NCI-H1417 treated with DMSO at 0.1 percent for 48 hours (cell line): ENCODE measurements at places on chromosomes 1 and 21.

DNA sequence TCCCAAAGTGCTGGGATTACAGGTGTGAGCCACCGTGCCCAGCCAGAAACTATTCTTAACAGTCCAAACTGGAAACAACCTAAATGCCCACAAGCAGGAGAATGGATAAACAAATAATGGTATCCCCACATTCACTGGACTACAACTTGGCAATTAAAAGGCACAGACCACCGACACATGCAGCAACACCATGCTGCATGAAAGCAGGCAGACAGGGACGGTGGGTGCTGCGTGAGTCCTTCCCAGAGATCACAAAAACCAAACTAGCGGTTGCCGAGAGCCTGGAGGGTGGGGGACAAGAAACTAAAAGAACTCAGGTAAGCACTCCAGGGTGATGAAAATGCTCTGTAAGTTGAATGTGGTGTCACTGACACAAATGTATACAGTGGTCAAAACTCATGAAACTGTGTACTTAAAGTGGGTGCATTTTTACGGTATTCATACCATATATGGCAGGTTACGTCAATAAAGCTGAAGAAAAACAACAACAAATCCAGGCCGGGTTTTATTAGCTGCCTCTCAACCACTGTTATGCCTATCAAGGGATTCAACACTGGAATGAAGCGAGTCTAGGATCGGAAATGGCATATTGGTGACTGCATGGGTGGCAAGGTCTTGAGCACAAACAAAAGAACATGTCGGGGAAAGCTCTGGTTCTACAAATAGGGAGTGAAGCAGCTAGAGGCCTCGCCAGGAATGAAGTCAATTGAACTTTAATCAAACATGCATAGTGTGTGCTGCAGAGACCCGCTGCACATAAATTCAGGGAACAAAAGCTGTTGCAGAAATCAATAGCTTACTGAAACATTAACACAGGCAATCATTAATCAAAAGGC lies 52.4 kb downstream of the SLC45A1 start:
- DNase-seq: peak; percentile 84

DNA sequence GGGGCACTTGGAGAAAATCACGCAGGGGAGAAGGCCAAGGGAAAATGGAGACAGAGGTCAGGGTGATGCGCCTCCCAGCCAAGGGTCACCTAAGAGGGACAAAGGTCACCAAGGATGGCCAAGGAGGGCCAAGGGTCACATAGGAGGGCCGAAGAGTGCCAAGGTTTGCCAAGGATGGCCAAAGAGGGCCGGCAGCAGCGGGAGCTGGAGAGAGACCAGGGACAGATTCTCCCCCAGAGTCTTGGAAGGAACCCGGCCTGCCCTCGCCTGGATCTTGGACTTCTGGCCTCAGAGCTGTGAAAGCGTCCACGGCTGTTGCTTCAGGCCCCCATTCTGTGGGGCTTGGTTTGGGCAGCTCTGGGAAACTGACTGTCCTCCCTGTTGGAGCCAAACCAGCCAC lies 25.6 kb upstream of the ARHGEF16 start:
- DNase-seq: no peak

GRCh38 chr1:246448373-246448772 lies 58.7 kb downstream of the SMYD3 start:
- DNase-seq: no peak

DNA sequence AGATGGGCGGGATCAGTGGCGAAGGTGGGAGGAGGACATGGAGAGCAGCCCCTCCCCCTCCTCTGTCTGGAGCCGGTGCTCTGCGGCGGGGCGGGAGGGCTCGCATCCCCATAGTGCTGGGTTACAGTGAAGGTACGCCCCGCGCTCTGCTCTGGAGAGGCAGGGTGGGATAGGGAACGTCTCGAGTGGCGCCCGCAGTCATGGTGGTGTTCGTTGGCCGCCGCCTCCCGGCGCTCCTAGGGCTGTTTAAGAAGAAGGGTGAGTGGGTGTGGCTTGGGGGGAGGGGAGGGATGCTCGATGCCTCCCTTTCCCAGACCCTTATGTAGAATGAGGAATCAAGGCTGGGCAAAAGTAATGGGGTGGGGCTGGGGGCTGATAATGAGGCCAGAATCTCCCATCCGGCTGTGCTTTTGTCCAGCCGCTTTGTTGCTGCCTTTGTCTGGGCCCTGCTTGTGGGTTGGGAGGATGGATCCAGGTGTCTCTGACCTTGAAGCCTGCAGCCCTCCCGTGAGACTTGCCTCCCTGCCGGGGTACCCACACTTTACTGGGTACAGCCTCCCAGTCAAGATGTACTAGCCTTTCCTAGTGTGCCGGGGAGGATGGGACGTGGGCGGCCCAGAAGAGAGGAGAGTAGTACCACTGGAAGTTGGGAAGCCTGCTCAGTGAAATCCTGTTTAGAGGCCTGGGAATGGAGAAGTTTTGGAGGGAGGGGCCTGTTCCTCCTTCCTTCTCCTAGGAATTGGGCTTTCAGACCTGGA lies 51.4 kb downstream of the YARS1 start:
- DNase-seq: no peak

DNA sequence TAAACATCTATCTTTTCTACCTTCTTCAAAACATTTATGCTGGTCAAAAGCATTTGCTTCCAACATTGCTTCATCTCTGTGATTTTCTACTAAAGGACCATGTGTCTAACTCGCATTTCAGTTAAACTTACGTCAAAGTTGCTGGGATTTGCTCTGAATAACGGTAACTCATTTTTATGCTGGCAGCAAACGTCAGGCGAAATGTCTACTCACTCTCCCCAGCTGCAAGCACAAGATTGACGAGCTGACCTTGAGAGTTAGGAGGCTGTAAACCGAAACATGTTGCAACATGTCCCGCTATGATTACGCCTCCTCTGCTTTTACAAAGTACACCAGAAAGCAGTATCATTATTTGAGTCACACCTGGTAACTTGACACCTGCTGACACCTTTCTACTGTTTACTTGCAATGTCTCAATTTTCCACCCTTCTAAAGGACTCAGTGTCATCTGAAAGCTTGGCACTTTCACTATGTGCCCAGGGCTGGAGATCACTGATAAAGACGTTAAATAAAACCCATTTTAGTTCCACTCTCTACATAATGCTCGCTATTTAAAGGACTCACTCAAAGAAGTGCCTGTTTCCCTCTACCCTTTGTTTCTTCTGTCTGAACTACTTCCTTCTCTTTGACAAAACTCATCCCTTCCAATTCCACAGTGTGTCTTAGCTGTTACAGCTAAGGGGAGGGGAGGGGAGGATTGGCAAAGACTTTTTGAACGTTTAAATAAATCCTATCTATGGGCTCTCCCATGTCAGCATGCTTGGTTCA lies 111.9 kb downstream of the PTPN14 start:
- peak; percentile 67 for DNase-seq

- DNase-seq: no peak
Observed at GRCh38 chr1:163258181-163258580, 55.5 kb upstream of the RGS5 start.
